ENCODE measurements at places on chromosomes 11 and 22.

DNA sequence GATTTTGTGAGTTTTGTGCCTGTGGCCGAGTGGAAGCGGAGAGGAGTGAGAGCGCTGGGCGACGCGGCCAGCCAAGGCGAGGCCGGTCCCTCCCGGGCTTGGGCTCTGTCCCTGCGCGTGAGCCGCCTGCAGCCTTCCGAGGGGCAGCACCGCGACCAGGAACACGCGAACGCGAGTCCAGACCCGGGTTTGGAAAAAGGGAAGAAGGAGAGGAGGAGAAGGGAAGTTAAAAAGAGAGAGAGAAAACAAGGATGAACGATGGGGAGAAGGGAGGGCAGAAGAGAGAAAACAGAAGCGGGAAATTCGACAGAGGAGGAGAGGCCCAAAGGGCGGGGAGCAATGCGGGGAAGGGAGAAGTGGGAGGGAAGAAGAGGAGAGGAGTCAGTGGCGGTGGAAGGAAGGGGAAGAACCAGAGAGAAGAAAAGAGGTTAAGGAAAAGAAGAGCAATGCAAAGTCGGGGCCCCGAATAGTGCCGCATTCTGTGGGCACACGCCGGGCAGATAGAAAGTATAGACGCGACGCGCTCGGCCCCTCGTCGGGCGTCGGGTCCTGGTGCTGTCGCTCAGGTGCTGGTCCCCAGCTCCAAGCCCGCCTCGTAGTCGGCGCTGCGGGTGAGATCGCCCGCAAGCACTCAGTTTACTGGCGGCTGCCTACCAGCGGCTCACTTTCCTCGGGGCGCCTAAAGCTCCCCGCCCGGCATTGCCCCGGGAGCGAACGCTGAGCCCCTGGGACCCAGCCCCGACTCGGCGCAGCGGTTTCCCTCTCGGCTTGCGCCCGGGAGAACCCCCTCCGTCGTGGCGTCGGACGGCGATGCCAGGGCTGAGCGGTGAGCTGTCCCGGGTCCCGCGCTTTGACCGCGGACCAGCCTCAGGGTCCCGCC is 2.8 kb upstream of the BARX2 start:
- H3K4me1 ChIP-seq = peaks cover 36% of the 10 kb centered on the region
- H3K4me3 ChIP-seq = peak overlapping the region; percentile 64
- H3K27me3 ChIP-seq = peaks cover 61% of the 10 kb centered on the region
- no peaks in the 10 kb centered on the region for H3K36me3 ChIP-seq
- H3K27ac ChIP-seq = no peak overlapping the region

DNA sequence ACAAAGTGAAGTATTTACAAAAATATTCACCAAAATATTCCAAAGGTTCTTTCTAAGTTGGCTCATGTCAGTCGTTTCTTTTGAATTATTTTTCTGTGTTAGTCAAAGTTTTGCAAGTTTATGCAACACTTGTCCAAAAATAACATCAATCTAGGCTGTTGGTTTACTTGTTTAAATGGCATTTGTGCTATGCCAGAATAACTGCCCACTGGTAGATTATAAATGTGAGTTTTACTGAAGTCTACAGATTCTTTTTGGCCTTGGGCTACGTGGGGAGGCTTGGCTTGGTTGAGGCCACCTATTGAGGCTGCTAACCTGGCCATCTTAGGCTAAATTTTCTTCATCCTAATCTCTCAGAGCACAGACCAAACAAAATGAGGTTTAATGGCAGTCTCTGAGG is 1091.9 kb upstream of the RAG2 start:
- H3K27ac ChIP-seq = no peak overlapping the region
- H3K4me3 ChIP-seq = no peak overlapping the region
- no peak for DNase-seq
- H3K27me3 ChIP-seq = no peaks in the 10 kb centered on the region

GRCh38 chr11:70916351-70916750 is 336.0 kb downstream of the SHANK2 start:
- H3K27me3 ChIP-seq = peaks cover 3% of the 10 kb centered on the region
- peaks cover 16% of the 10 kb centered on the region for H3K36me3 ChIP-seq

DNA sequence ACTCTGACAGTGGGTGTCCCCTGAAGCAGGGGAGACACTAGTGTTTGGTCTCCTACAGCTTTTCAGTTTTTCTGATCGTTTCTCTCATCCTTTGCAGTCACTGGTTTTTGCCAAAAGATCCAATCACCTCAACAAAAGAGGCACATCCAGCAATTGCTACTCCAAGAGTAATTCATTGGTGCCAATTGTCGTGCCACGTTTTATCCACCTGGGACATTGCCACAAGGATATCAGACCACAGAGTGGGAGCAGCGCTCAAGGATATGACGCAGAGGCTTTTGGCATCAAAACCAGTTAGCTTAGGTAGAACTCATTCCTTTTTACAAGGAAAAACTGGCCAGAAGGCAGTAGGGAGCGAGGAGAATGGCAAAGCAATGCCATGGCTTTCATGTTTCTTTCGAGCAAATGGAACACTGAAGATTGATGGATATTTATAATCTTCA is 40.9 kb upstream of the BLID start:
- peaks cover 13% of the 10 kb centered on the region for H3K4me1 ChIP-seq
- peaks cover 17% of the 10 kb centered on the region for H3K27me3 ChIP-seq
- no peak for DNase-seq
- H3K36me3 ChIP-seq = no peaks in the 10 kb centered on the region
- H3K27ac ChIP-seq = no peak overlapping the region

- H3K27me3 ChIP-seq = peaks cover 34% of the 10 kb centered on the region
- no peaks in the 10 kb centered on the region for H3K36me3 ChIP-seq
- no peak for DNase-seq
- no peak overlapping the region for H3K4me3 ChIP-seq
- H3K27ac ChIP-seq = no peak overlapping the region
Measured at GRCh38 chr22:35631597-35631996, 14.5 kb upstream of the MB start.

GRCh38 chr22:28442711-28443525 is 236.7 kb downstream of the TTC28 start:
- no peaks in the 10 kb centered on the region for H3K36me3 ChIP-seq
- peaks cover 7% of the 10 kb centered on the region for H3K4me1 ChIP-seq
- H3K4me3 ChIP-seq = peak overlapping the region; percentile 72
- DNase-seq = no peak

DNA sequence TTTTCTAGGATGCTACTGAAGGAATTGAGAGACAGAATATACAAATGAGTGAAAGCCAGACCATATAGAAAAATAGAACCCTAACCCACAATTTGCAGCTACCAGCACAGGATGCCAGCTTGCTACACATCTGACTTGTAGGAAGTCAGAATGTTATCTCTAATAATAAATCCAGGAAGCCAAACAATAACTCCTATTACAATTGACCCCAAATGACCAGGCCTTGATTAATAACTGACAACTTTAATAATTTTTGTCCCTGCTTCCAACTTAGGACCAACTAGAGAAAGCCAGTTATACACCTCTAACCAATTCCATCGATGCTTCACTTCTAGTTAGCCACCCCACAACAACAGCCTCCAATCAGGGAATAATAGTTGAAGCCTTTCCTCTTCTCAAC is 193.4 kb downstream of the CASP12 start:
- H3K4me1 ChIP-seq = peaks cover 24% of the 10 kb centered on the region
- DNase-seq = no peak
- no peaks in the 10 kb centered on the region for H3K36me3 ChIP-seq
- H3K4me3 ChIP-seq = peak overlapping the region; percentile 71
- H3K27me3 ChIP-seq = no peaks in the 10 kb centered on the region
- H3K27ac ChIP-seq = peak overlapping the region; percentile 20

DNA sequence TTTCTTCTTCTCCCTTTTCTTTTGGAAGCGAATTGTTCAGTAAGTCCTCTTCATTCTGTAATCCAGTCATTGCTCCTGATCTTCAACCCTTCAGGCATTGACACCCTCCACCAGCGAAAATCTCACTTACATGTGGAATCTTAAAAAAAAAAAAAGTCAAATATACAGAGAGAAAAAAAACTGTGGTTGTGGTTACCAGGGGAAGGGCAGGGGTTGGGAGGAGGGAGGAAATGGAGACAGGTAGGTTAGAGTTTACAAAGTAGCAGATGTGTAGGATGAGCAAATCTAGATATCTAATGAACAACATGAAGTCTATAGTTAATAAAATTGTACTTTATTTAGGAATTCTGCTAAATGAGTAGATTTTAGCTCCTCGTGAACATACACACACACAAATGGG is 17.7 kb upstream of the TMEM123 start:
- H3K4me1 ChIP-seq = peaks cover 53% of the 10 kb centered on the region
- H3K27ac ChIP-seq = no peak overlapping the region

DNA sequence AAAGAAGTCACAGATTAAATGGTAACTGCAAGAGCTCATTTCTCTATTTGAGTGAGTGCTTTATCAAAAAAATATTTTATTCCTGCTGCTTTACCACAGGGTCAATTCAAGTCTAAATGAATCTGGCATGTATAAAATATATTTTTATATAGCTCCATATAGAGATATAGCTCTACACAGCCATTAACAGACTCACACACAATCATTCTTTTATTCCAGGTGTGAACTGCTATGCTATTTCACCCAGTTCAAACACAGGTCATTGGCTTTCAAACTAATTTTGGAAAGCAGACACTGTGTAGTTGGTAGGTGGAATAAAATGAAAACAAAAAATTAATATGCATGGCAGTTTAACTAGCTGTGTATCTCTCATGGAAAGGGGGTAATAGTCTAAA is 63.1 kb downstream of the MAML2 start:
- H3K36me3 ChIP-seq = no peaks in the 10 kb centered on the region
- no peak for DNase-seq
- H3K27me3 ChIP-seq = no peaks in the 10 kb centered on the region

DNA sequence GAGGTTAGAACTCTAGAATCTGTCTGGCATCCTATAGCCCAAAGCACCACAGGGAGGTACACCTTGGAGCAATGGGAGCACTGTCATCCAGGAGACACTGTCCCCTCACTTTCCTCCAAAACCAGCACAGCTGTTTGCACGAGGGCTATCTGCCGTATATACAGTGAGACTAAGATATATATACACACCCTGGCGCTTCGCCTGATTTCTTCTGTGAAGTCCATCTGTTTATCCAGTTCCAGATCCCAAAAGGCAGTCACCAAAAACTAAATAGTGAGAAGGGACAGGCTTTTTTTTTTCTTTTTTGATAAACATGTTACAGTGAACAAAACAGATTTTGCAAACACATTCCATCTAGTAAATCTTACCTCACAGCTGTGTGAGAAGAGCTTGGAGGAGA is 68.5 kb downstream of the ARFGAP2 start:
- peaks cover 3% of the 10 kb centered on the region for H3K4me1 ChIP-seq
- H3K27me3 ChIP-seq = no peaks in the 10 kb centered on the region
- H3K27ac ChIP-seq = no peak overlapping the region
- H3K4me3 ChIP-seq = no peak overlapping the region
- no peak for DNase-seq

- DNase-seq = no peak
- H3K27me3 ChIP-seq = peaks cover 73% of the 10 kb centered on the region
- no peaks in the 10 kb centered on the region for H3K36me3 ChIP-seq
- H3K27ac ChIP-seq = no peak overlapping the region
- H3K4me3 ChIP-seq = no peak overlapping the region
- H3K4me1 ChIP-seq = peaks cover 6% of the 10 kb centered on the region
Measured at GRCh38 chr22:37433786-37434185, 6.5 kb upstream of the ELFN2 start.

- peak overlapping the region; percentile 47 for H3K27ac ChIP-seq
- peak overlapping the region; percentile 85 for H3K4me3 ChIP-seq
- H3K27me3 ChIP-seq = peaks cover 19% of the 10 kb centered on the region
- no peaks in the 10 kb centered on the region for H3K36me3 ChIP-seq
Measured at GRCh38 chr11:8717876-8718753, 35.5 kb downstream of the RPL27A start.

DNA sequence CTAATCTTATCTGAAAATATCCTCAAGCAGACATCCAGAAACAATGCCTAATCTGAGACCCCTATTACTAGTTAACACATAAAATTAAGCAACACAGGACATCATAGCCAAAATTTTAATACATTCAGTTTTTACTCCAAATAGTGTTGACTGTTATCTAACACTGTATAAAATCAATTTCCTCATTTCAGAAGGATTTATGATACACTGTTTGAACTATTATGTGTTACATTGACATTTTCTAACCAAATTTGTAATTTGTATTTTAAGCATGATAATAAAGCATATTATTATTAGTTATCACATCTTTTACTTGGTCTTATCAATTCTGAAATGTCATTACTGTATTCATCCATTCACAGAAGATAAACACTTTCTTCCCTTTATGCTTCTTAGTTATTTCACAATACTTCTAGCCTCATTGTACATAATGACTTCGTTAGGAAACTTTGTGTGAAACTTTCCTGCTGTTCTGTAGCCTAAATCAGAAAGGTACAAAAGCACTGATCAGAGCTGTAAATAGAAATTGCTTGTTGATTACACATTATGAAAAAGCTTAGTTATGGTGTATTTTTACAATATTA is 1248.9 kb downstream of the JRKL start:
- DNase-seq = no peak
- H3K4me1 ChIP-seq = no peaks in the 10 kb centered on the region
- H3K27me3 ChIP-seq = no peaks in the 10 kb centered on the region
- no peaks in the 10 kb centered on the region for H3K36me3 ChIP-seq
- no peak overlapping the region for H3K4me3 ChIP-seq
- H3K27ac ChIP-seq = no peak overlapping the region

DNA sequence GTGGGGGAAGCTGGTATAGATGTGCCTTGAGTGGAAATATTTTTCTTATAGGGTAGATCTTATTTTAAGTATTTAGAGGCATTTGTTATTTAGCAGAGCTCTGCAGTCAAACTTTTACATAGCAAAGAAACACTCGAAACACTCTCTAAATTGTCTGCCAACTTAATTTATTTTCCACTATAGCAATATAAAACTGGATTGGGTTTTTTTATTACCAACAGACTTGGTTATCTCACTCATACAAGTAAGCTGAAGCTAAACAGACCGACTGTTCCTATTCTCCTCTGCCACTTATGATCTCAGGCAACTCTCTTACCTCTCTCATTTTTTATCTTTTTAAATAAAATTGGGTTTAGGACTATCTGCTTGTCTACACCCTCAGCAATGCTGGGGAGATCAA is 4.6 kb downstream of the RAB38 start:
- no peak overlapping the region for H3K4me3 ChIP-seq
- no peaks in the 10 kb centered on the region for H3K36me3 ChIP-seq
- H3K4me1 ChIP-seq = peaks cover 13% of the 10 kb centered on the region
- no peak for DNase-seq
- peaks cover 13% of the 10 kb centered on the region for H3K27me3 ChIP-seq
- no peak overlapping the region for H3K27ac ChIP-seq

Data from naive B cell (primary cell).